ENCODE measurements at places on chromosomes 16 and 17.

- no peak for DNase-seq
Observed at GRCh38 chr16:19715566-19715965, 2.5 kb downstream of the KNOP1 start.

GRCh38 chr16:23134274-23134673 is 15.0 kb downstream of the USP31 start:
- no peak for DNase-seq

DNA sequence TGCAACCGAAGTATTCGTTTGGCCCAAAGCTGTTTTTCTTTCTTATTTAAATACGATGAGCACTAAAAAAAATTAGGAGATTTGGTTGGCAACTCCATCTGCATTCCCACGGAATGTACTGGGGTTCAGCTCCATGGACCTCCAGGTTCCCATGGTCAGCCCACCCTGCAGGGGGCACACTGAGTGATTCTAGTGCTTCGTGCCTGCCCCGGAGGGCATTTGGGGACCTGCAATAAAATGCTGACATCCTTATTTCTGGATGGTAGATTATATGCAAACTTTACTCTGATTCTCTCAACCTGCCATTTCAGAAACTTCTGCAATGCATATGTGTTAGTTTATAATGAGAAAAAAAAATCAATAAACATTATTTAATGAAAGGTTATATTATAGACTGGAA is 339.4 kb downstream of the XYLT1 start:
- no peak for DNase-seq

DNA sequence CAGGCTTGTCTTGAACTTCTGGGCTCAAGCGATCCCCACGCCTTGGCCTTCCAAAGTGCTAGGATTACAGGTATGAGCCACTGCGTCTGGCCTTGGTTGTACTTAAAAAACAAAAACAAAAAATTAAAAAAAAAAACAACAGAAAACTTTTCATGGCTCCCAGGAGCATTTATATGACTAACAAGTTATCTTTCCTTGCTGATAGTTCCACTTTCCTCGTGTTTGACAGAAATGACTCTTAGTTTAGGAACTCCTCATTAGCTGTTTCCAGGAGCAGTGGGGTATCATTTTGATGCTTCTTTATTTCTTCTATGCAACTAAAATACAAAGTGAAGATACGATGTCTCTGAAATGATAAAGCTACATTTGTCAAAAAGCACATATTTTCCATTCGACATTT is 165.4 kb downstream of the PRKCA start:
- DNase-seq = no peak

DNA sequence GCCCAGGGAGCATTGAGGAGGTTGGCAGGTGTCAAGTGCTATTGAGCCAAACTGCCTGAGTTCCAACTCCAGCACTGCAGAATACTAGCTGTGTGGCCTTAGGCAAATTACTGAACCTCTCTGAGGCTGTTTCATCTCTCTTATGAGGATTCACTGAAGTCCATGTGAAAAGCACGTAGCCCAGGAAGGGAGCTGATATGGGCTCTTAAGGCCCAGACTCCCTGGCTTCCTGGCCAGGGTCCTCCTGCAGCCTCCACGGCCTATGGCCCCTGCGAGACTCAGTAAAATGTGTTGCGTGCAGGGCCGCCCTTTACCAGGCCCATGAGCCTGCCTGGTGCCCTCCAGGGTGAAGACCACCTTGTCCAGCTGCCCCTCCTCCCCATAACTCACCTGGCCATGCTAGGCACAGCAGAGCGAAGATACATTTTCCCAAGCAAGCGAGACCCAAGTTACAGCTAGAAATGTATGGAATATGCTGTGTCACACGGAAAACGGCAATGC is 133.7 kb upstream of the TNRC6C start:
- no peak for DNase-seq
